ENCODE measurements at places on chromosomes 1 and 21.

DNA sequence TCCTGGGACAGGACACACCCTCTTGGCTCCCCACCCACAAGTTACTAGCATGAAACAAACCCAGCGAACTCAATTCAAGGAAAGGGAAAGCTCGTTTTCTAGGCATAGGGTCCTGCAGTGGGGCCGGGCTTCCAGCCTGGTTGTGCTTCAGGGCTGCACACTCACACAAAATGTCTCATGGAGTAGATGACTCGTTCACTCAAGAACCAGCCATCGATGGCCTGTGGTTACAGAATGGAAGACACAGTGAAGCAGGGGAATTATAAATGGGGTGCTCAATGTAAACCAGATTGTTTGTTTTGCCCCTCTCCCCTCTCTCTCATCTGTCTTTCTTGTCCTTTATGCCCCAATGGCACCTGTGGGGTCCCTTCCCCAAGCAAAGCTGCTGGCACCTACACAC is 56.0 kb upstream of the COX20 start:
- no peak for DNase-seq

- DNase-seq = no peak
Measured at GRCh38 chr1:237146241-237146640, 104.3 kb downstream of the RYR2 start.

GRCh38 chr1:167777269-167777650 is 55.5 kb downstream of the MPZL1 start:
- no peak for DNase-seq

GRCh38 chr1:58287894-58288623 is 258.5 kb downstream of the OMA1 start:
- DNase-seq = no peak

- no peak for DNase-seq
Measured at GRCh38 chr1:80893115-80893514, 907.6 kb upstream of the ADGRL2 start.

DNA sequence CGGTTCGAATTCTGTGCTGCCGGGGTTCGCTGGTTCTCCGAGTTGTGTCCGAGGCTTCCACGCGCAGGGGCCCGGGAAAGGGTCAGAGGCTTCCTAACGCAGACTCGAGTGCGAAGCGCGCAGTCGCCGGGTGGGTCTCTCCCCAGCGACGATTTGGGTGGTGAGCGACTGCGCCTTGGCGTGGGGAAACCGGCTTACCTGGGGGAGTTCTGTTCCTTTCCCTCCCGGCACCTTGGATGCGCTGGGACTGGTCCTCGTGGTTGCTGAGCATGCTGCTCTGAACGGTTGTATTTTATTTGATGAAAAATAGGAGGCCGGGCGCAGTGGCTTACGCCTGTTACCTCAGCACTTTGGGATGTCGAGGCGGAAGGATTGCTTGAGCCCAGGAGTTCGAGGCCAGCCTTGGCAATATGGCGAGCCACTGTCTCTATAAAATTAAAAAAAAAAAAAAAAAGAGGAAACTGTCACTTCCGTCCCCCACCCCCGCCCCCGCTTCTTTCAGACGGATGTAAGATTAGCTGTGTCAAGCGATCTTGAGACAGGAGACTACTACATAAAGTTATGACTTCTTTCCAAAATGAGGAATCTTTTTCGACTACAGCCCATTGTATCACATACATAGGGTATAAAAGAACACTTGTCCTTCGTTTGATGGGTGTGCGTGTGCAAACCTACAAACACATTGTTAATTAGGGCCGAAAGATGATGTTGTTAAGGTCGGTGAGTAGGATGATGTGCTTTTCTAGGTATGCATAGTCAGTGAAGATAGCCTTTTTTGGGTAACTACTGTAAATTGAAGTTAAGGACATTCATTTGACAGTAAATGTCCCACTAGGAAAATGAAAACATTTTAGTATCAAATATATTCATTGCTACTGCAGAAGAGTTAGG is at the start of gene CCDC18:
CCDC18 (plus strand) TSS at position 2 of the 891 bp plus-strand sequence. CDS start 2,638 bp downstream, outside the sequence.
- DNase-seq = no peak

DNA sequence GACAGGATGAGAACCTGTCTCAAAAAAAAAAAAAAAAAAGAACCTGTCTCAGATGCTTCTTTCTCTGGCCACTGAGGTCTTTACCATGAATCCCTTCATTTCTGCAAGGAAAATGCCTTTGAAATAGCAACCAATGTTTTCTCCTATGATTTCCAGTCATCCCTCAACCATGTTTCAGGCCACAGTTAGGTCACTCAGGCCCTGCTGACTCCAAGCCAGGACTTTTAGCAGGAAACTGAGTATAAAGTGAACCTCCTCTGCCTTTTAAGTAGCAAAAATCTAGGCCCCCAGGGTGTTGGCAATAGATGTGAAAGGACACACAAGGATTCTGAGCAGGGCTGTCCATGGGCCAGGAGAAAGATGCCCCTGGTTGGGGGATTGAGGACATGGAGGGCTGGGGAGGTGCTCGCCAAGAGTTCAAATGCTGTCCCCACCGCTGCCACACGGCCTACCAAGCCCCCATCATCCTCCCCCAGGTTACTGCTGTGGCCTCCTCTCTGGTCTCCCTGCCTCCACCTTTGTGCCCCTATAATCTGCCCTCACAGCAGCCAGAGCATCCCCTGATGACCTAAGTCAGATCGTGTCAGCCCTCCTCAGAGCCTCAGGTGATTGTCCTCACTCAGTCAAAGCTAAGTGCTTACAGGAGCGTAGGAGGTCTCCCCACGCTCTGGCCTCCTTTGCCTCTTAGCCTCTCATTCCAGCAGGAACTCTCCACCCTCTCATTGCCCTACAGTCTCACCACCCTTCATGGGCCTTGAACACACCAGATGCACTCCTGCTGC is 54.6 kb downstream of the MATN1 start:
- no peak for DNase-seq

DNA sequence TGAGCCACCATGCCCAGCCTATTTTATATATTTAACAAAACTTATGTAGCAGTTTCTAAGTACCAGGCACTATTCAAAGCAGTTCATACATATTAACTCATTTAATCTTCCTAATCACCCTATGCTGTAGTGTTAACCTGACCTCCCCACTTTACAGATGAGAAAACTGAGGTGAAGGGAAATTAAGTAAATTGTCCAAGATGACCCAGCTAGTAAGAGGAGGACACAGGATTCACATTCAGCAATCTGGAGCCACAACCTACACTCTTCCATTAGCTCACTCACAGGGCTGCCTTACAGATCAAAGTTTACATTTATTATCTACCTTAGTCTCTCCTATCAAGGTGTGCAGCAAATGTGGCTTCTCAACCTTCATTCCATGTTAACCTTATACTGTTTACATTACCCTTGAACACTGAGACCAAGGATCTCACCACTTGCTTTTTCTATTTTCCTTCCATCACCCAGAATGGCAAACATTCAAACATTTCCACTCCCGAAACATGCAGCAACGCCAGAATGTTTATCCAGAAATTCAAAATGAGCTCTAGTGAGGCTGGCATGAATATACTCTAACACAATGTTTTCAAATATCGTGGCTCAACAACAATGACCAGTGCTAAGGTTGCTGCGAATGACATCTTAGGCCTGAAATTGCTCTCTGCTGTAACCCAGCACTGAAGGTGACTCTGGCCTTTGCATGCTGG is 24.5 kb downstream of the HIVEP3 start:
- DNase-seq = no peak

DNA sequence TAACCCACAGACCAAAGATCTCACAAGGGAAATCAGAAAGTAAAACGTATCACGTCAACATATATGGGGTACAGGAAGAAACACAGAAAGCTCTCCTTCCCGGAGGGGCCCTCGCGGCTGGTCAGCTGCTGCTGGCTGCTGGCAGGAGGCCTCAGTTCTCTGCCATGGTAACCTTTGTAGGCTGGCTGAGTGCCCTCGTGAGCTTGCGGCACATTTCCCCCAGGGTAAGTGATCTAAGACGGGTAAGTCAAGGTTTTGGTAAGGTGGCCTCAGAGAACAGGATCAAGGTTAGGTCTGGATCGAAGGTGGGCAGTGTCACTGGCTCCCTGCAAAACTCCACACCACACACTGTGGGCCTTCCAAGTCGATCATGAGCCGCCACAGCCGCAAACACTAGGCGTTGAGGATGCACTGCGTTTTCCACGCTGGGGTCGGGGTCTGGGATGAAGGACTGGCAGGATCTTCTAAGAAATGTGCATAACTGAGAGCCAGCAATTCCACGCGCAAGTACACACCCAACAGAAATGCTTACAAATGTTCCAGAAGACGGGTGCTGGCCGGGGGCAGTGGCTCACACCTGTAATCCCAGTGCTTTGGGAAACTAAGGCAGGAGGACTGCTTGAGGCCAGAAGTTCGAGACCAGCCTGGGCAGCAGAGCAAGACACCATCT is 33.9 kb downstream of the WDR4 start:
- DNase-seq = peak; percentile 55

Measured in C1 segment of cervical spinal cord (tissue), 14 donors.